ENCODE measurements at places on chromosomes 13 and 19.

DNA sequence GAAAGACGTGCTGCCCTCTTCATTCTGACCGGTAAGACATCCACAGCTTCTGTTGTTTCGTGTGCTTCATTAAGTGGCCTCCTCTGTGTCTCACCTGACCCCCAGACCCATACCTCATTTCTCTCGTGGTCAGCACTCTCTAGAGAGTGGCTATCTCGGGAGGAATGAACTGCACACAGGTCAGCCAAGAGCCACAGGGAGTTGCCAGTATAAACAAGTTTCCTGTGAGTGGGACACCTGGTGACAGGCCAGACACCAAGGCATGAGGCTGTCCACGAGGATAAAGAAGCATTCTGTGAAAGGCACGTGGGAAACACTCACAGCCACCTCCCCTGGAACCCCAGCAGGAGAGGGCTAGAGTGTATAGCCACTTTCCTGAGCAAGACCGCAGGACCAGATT lies 115.8 kb downstream of the NUFIP1 start:
- no peak for DNase-seq

DNA sequence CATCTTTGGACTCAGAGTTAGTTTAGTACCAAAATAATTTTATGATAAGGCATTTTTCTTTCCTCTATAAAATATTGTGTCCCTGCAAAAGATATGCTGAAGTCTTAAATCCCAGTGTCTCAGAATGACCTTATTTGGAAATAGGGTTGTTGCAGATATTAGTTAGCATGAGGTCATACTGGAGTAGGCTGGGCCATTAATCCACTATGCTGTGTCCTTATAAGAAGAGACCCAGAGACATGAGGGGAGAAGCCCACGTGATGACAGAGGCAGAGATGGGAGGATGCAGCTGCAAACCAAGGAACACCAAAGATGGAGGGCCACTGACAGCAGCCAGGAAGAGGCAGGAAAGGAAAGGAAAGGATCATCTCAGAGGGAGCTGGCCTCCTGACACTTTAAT lies 6.4 kb downstream of the POGLUT2 start:
- DNase-seq: no peak

DNA sequence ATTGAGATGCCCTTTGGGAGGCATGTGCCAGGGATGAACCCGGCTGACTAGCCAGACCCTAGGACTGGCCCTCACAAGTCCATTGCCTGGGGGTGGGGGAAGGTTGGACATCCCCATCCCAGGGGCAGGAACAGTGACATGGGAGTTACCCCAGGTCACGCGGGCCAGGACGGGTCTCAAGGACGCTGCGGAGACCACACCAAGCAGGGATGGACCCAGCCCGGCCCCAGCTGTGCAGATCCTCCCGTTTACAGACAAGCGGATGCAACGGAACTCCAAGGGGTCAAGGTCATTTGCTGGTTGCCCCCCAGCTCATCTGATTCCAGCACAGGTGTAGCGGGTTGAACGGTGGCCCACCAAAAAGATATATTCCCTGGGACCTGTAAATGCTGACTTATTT lies 20.0 kb downstream of the F2RL3 start:
- no peak for DNase-seq

GRCh38 chr19:32349051-32349450 lies 3.6 kb downstream of the ZNF507 start:
- no peak for DNase-seq

GRCh38 chr13:61706899-61707298 lies 291.2 kb upstream of the PCDH20 start:
- no peak for DNase-seq
